ENCODE measurements at places on chromosomes 7 and 10.

DNA sequence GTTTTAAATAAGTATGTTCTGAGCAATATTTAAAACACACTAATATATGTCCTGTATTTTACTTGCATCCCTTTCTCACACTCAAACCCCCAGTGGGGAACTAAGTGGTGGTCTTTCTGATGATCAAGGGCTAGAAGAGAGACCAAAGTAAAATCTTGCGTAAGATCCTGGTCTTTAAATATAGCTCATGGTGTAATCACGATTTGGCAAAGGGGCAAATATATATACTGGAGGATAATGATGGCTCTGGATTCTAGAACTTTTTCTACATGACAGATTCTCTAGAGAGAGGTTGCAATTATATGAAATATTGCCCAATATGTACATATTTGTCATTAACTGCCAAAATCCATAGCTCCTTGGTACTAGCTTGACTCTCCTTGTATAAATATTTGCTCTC lies 438.3 kb downstream of the NXPH1 start:
- no peak for DNase-seq

- DNase-seq, result no peak
Measured at GRCh38 chr10:30832749-30833627, 198.7 kb downstream of the ZNF438 start.

DNA sequence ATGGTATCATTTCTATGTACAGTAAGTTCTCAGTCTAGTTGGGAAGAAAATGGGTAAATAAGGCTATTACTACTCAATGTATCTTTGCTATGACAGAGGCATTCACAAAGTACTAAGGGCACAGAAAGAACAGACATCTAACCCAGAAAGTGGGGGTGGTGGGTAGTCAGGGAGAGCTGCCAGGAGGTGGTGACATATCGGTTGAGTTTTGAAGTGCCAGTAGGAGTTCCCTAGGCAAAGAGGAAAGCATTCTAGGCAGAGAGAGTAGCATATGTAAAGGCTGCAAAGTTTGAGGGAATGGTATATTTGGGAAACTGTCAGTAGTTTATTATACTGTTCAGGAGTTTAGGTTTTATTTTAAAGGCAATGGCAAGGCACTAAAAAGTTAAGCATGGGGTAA lies 282.8 kb downstream of the PHTF2 start:
- DNase-seq, result no peak

- DNase-seq, result peak; percentile 39
Measured at GRCh38 chr10:6399231-6399741, 180.8 kb downstream of the PRKCQ start.

GRCh38 chr7:157297185-157297584 lies 39.6 kb upstream of the DNAJB6 start:
- no peak for DNase-seq

DNA sequence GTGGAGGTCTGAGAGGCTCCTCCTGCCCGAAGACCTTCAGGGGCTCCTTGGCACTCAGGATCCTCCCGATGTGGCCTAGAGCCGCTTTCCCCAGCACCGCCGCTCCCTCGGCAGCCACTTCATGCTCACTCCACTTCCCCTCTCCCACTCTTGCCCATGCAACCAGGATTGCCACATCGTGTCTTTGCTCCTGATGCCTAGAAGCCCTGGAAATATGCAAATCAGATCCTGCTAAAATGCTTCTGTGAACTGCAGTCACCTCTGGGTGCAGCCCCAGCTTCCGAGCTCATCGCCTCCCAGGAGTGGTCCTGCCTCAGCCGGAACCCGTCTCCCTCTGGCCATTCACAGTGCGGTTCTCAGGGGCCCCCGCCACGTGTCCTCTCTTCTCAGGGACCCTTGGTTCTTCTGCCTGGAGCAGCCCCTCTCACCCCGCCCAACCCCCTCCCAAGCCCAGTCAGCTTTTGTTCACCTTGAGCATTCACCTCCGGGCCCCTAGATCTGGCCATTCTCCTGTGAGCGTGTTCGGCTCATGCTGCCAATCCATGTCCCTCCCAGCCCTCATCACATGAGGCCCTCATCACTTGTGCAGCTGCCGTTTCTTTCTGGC lies 175.5 kb downstream of the ADARB2 start:
- DNase-seq, result no peak

DNA sequence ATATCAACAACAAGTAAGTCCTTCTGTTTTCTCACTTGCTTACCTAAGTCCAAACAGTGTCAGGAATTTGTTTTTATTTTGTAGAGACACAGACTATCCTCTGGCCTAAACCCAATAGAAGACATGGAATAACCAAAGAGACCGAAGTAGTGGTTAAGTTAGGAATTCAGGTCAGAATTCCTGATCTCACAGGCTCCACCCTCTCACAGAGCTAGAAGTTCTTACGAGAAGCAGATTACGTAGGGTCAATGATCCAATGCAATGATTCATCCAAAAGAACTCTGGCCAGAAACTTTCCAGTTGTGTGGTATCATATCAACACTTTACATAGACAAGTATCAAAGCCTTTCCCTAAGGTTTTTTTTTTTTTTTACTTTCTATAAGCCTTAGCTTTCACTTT lies 73.8 kb downstream of the IQUB start:
- no peak for DNase-seq

- no peak for DNase-seq
Measured at GRCh38 chr7:146874722-146875121, 758.1 kb downstream of the CNTNAP2 start.

DNA sequence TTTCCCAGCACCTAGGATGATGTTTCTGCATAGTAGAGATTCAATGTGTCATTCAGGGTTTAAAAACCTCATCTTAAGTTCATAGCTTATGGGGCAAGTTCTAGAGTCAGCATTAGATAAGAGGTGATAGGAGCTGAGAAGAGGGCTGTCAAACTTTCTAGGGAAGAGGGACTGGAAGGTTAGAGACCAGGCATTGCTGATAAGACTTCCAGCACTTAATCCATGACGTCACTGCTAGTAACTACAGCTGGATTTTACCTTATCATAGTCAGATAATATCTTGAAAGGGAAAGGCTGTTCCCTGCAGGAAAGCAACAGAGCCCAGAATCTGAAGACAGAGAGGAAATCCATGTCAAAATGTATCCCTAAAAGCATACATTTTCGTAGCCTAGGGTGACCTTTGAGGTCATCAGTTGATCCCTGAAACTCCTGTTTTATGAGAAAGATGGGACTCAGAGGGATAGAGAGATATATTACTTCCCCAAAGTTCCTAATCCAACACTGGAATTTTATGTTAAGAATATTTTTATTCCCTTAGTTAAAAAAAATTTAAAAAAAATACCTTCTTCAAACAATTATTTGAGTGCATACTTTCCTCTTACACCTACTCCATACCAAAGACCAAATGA lies 3.3 kb upstream of the CPED1 start:
- DNase-seq, result no peak

All from amygdala (tissue), 56 donors.